ENCODE measurements at places on chromosomes 11 and 22.

DNA sequence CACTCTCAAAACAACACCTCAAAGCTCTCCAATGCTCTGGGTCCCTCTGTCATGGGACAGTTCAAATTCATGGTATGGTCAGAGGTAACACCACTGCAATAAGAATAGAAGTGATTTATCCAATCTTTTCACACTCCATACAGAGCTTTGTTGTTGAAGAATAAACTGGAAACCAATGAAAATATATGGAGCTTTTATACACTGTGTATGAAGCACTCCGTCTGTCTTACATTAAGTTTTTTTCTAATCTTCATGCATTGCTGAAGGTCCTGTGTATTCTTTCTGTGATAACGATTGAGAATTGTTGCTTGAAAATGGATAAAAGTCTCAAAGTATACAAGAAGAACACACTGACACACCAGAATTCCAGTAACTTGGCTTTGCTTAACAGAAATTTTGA lies 603.7 kb upstream of the LUZP2 start:
- DNase-seq, result no peak

GRCh38 chr22:34068001-34068400 lies 147.7 kb upstream of the LARGE1 start:
- DNase-seq, result no peak

DNA sequence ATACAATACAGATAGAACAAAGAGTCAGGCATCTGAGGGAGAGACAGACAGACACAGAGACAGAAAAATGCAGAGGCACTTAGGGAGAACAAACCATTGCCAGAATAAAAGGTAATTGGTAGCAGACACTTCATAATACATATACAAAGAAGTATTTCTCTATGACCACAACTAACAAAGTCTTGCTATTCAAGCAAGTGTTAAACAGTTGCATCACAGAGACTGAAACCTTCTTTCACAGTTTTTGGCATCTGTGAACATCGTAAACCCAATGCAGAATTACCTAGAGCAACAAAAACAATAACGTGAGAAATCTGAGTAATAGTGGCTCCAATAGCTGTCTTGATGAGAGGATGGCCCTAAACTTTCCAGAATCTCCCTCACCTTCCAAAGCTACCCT lies 116.4 kb downstream of the BLID start:
- DNase-seq, result no peak

DNA sequence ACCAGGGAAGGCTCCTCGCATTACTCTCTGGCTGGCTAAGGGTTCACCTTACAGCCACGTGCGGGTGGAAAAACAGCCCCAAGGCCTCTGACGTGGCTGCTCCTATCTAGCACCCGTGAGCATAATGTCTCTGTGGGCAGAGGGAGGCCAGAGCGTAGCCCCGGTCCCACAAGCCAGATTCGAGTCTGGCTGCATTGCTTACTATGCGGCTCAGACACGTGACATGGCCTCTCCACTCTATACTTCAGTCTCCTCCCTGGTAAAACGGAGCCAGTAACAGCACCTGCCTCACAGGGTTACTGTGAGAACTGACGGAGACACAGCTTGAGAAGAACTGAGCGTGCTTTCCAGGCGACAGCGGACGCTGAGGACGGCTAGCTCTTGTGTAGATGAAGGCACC lies 105.8 kb upstream of the BID start:
- no peak for DNase-seq

DNA sequence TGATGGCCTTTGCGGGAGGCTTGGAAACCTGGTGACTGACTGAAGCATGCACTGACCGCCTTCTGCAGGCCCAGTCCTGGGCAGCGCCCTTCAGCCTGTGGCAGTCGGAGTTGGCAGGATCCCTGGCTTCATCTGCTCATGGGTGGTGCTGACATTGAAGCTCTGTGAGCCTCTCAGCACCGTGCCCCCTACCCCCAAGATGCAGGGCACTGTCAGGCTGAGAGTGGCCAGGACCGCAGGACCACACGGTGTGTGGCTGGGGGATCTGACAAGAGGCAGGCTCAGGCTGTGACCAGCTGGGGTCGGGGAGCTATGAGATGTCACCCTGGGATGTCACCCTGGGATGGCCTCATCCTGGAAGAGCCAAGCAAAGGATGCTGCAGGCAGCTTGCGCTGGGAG lies 32.7 kb downstream of the TBC1D22A start:
- DNase-seq, result no peak

DNA sequence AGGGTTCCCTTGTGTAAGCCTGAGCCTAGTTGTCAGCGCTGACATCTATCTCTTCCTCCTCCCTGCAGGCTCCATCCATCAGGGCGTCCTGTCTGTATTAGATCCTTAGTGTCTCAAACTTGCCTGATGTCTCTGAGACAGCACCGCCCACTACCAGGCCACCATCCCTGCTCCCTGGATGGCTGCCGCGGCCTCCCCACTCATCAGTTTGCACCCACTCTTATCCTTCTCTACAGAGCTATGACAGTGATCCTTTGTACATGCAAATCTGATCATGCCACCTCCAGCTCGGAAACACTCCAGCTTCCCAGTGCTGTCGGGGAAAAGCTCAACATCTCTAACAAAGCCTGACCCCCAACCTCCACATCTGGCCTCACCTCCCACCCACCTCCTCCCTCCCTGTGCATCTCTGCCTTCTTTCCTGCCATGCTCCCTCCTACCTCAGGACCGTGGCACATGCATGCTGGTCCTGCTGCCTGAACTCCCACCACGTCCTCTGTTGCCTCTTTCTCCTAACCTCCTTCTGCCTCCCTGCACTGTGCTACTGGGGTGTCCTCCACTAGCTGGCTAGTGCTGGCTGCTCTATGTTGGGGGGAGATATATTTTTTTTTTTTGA lies 61.6 kb upstream of the EIF3D start:
- no peak for DNase-seq

- DNase-seq, result no peak
Observed at GRCh38 chr11:129620237-129621104, 195.2 kb upstream of the TMEM45B start.

GRCh38 chr11:17386331-17387084 lies 2.0 kb downstream of the KCNJ11 start:
- DNase-seq, result no peak

- DNase-seq, result no peak
Observed at GRCh38 chr11:85089654-85090053, 537.5 kb downstream of the DLG2 start.

DNA sequence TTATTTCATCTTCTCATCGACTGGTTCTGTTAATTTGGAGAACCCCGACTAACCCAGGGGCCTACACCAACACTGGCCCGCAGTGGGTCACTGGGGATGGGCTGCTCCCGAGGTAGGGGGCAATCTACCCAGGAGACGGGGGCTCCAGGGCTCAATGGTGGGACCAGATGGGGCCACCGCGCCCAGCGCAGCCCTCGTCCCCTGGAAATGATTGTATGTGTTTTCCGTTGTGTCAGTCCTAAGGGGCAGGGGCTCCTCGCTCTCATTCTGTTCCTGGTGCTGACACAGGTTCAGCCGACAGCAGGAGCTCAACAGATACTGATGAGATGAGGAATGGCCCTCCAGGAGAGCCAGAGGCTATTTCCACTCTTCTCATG lies 20.7 kb downstream of the A4GALT start:
- DNase-seq, result no peak

DNA sequence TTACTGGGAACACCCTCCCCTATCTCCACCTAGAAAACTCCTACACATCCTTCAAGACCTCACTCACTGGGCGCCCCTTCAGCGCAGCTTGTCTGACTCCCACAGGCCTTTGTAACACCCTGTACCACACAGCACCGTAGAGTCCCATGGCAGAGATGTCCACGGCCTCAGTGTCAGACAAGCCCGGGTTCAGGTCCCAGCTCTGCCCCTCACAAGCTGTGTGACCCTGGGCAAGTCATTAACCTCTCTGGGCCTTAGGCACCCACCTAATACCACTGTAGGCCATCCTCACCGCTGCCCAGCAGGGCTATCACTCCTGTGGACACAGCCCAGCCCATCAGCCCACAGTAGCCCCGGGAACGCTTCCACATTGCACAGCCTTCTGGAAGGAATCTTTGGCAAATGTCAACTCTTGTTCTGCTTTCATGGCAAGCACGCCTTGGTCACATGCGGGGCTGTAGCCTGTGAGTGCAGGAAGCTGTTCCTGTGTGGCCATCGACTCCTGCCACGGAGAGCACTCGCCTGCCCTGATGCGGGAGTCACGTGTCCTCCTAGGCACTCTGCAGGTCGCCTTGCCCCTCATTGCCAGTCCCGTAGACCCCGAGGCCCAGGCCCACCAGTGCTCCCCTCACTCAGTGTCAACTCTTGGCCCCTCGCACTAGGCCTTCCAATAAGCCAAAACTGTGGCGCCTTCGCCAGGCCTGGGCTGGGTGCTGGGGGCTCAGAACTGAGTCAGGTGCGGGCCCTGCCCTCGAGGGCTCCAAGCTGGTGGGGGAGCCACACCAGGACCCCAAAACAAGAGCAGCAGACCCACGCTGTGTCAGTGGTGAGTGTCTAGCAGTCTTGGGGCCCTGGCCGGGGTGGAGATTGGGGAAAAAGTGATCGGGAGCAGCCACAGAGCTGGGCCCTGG lies 32.9 kb upstream of the RFPL3 start:
- no peak for DNase-seq

GRCh38 chr11:72433455-72434036 lies 785 bp downstream of the CLPB start:
- no peak for DNase-seq

GRCh38 chr22:22855617-22856308 lies 31.9 kb upstream of the IGLL5 start:
- no peak for DNase-seq

DNA sequence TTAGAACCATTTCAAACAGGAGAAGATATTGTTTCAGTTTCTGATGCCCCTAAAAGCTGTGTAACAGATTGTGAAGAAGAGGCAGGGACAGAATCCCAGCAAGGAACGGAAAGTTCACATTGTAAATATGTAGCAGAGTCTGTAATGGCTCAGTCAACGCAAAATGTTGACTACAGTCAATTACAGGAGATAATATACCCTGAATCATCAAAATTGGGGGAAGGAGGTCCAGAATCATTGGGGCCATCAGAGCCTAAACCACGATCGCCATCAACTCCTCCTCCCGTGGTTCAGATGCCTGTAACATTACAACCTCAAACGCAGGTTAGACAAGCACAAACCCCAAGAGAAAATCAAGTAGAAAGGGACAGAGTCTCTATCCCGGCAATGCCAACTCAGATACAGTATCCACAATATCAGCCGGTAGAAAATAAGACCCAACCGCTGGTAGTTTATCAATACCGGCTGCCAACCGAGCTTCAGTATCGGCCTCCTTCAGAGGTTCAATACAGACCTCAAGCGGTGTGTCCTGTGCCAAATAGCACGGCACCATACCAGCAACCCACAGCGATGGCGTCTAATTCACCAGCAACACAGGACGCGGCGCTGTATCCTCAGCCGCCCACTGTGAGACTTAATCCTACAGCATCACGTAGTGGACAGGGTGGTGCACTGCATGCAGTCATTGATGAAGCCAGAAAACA lies 40.8 kb downstream of the IGLL1 start:
- peak; percentile 54 for DNase-seq

DNA sequence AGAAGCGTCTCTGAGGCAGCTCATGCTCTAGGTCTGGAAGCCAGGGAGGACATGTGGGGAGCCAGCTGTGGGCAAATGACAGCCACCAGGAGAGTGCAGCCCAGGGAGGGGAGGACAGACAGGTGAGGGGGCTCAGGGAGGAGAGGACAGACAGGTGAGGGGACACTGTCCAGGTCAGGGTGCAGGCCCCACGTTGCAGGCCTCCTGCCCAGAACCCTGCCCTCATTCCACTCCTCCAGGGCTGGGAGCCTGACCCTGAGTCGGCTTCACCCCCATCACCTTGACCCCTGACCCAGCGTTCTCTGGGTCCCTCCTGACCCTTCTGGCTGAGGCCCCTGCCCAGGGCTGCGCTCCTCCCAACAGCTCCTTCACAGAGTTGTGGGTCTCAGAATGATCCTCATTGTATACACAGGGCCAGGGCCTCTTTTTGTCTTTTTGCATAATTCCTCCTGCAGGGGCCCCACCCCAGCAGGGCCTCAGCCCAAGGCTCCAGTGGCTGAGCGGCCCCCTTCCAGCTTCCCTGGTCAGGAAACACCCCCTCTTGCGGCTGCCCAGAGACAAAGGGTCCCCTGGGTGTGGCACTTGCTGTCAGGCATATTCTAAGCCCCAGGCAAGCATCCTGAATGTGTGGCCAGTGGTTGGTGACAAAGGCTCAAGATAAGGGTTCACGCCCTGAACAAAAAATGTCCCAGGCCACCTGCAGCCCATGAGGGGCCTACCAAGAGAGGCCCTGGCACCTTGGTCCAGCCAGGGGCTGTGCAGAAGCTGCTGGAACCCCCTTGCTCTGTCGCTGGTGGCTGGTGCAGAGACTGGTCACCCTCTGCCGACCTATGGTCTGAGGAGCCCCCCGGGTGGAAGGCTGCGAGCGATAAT lies 853.0 kb downstream of the BRD1 start:
- no peak for DNase-seq

- peak; percentile 88 for DNase-seq
Observed at GRCh38 chr11:819129-819931, 616 bp downstream of the PNPLA2 start.

DNA sequence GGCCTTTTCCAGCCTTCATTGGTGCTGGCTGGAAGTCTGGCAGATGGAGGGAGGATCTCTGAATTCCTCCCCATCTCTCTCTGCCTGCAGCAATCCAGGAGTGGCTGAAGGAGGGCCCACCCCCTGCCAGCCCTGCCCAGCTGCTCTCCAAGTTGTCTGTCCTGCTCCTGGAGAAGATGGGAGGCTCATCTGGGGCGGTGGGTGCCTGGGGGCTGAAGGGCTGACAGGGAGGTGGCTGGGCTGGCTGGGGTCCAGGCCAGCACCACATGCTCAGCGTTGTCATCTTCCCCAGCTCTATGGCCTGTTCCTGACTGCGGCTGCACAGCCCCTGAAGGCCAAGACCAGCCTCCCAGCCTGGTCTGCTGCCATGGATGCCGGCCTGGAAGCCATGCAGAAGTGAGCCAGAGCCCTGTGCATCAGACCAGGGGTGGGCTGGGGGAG lies 12.2 kb downstream of the TKFC start:
- DNase-seq, result no peak

DNA sequence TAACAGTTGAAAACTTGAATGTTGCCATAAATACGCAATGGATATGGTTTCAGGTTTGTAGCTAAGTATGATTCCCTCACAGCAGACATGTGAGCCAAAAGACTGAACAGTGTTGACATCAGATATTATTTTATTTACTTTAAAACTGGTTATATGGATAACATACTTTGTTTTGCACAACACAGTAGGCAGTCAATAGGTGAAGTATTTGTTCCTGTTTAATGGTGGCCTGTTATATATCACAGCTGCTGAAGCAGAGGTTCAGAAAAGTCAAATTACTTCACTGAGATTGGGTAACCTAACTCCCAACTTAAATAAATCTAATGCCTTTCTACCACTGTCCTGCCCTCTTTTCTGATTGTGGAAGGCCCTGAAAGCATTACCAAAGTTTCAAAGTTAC lies 44.6 kb downstream of the YAP1 start:
- no peak for DNase-seq
